ENCODE measurements at places on chromosomes 2 and 18.

DNA sequence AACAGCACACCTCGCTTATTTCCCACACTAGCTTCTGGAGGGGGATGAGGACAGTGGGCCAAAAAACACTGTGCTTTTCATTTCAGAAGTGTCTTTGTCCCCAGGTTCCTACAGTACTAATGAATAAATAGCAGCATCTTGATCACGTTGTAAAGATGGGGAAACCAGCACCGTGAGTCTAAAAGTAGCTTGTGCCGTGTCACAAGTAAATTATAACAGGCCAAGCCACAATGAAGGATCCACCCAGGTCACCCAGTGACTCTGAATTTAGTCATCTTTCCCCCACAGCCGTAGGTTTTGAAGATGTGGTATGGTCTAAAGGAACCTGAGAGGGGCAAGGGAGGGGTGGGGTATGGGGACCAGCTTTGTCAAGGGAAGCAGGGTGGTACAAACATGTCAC, 8.8 kb downstream of the FZD7 start:
- no peak for DNase-seq

DNA sequence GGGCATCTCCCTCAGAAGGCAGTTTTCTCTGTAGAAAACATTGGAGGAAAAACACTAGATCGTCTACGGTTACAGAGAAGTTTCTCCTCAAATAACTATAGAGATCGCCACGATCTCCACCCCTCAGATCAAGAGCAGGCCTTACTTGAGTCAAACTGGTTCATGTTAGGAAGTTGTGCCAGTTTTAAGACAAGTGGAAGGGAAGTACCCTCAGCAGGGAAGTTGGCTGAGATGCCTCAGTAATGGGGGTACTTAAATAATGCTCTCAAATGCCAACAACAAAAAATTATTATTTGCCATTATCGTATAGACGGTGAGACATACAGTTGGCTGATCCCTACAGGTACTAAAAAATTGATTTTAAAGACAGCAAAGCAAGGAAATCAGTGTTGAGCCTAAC, 8.2 kb upstream of the SMAD7 start:
- no peak for DNase-seq

DNA sequence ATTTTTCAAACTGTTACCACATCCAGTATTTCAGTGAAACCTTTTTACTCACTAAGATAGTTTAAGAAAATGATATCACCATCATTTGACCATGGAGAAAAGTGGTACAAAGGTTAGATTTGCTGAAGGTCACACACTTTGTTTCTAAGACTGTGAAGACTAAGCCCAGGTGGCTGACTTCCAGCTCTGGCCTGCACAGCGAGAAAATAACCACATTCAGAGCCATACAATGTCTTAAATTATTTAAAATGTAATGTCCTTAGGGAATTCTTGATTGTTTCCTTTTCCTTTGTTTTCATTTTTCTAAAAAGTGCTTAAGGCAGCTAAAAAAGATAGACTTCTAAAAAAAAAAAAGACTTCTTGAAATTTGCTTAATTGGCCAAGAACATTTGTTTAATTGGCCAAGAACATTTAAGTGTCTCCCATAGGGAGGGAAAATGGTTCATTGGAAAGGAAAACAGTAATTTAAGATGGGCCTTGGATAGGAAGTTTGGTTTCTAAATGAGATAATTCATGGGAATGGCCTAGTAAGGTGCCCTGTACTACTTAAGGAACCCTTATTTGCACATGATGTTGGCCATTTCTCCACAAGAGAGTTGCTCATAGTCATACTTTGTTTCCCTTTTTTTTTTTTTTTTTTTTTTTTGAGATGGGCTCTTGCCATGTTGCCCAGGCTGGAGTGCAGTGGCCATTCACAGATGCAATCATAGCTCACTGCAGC, 45.2 kb downstream of the CYP1B1 start:
- no peak for DNase-seq

DNA sequence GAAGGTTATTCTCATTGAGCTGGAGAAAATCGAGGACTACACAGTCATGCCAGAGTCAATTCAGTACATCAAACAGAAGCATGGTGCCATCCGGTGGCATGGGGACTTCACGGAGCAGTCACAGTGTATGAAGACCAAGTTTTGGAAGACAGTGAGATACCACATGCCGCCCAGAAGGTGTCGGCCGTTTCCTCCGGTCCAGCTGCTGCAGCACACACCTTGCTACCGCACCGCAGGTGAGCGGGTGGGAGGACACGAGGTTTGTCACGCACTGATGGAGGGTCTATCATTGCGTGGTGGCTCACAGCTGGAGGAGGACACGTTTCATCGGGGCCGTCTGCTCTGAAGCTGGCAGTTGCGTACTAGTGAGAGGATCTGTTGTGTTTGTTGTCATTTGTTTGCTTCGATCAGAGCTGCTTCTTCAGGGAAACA, 48.2 kb downstream of the IL1RL2 start:
- DNase-seq = peak; percentile 41

DNA sequence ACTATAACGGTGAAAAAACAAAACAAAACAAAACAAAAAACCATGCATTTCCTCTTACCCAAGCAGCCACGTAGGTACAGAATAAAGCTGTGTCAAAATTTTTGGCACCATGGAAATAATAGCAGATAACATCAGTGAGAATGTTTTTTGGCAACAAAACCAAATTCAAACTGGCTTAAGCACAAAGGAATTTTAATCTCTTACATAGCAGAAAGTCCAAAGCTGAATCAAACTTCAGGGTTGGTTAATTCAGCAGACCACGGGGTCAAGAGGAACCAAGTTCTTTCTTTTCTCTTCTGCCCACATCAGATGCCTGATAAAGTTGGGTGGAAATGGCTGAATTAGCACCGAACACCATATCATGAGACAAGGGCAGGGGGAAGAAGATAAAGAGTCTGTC, 129.5 kb downstream of the PAX3 start:
- DNase-seq = no peak

DNA sequence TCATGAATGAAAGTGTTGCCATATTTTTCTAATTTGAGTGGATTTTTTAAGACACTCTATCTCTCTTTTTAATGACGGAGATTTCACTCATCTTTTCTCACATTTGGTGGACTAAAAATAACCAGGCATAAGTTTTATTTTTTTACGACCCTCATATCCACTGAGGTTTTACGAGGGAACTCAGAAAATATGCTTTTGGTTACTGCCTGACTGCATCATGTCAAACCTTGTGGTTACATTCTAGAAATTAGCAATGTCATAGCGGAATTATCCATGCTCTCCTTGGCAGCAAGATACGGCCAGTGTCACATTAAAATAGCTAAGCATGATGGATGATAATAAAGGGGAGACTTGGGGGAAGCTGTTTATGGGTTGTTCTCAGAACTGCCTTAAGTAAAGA, 428.6 kb upstream of the FSHR start:
- DNase-seq = no peak

DNA sequence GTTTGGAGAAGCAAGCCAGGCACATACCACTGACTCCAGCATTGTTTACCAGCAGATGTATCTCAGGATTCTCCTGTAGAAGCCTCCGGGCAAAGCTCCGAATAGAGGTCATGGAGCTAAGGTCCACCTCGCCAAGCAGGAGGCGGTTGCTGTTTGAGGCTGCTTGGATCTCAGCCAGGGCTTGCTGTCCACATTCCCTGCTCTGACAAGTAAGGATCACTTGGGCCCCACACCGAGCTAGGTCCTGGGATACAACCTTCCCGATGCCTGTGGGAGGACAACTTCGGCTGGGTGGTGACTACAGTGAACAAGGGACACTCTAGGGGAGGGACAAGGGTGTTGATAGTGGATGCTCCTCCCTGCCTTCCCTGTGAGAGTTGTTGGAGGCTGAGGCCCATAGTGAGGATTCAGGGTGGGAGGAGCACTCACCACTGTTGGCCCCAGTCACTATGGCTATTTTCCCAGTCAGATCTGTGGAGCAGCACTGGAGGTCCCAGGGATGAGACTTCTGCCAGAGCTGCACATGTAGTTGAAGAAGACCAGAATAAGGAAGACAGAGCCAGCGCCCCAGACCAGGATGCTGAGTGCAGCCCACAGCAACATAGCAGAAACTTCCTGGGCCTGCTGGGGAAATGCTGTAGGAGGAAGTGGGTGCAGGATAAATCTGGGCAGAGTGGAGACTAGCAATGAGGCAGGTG, 8.3 kb downstream of the C2orf81 start:
- no peak for DNase-seq

- DNase-seq = no peak
Measured at GRCh38 chr2:159840616-159841015, 42.6 kb upstream of the CD302 start.

DNA sequence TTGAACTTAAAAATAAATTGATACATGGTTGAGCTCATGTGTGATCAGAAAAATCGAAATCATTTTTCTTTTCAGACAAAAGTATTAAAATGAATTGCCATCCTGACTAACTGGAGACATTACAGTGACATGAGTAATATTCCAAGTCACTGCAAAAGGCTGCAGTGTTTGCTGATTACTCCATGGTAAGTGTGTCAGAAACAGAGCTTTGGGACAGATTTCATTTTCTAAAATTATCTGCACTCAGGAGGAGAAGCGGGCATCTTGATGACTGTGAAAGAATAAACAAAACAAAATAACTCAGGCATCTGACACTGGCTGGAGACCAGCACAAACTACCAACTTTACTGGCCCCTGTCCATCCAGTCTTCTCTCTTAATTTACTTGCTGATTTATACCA, 312.3 kb upstream of the PIK3C3 start:
- no peak for DNase-seq

DNA sequence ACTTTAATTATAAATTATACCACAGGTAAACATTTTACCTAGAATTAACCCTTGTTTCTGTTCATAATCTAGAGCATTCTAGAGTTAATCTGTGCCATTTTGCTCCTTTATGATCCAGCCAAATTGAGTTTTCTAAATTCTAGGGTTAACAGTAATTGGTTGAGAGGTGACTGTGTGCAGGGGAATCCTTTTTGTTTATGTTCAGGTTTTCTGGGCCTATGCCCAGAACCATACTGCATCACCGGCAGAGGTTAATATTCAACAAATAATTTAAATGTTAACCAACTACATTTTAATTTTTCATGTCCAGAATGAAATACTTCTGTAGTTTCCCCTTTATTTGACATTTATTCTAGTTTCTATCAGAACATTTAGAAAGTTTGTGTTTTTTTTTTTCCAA, 32.3 kb downstream of the CARF start:
- no peak for DNase-seq

DNA sequence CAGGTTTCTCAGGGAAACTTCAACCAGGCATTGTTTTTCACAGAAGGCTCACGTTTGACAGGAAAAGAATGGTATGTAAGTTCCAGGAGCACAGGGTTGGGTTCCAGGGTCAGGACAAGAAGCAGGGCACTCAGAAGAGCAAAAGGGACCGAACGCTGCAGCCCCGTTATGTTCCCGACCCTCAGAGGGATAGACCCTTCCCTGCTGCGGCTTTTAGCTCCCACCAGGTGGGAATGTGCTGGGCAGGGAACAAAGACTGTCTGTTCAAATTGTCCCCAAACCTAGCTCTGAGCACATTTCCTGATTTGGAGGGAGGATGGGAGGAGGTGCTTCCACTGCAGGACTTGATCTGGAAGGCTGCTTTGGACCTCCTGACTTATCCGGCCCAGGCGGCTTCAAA, 130.1 kb downstream of the RAB3GAP1 start:
- no peak for DNase-seq

DNA sequence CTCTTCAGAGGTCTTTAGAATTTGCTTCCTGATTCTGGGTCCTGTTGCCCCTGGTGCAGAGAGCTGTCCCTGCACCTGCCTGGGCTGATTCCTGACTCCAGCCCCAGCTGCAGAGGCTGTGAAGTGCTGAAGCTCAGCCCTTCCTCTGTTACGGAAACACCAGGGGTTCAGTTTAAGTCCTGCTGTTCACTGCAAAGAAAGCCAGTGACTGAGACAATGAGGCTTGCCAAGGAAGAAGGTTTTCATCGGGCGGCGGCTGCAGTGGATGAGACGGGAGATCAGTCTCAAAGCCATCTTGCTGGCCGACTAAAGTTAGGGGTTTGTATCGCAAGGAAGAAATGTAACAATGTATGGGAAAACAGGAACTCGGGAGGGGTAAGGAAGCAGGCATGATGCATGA, 142.4 kb upstream of the ZNF236 start:
- no peak for DNase-seq

All from islet precursor cell (in vitro differentiated cells).